Endothelial cell (in vitro differentiated cells): ENCODE measurements at places on chromosomes 16 and 17. TPM values are rescaled to one million over a fixed set of nuclear protein-coding genes. Genes with fewer than 3 reads are reported as not detected.

DNASE1L2 gene
- 1.0 TPM for total RNA-seq

BCL6B gene
- total RNA-seq, result 271 TPM

SCNN1B gene
- not detected for total RNA-seq

ACSM2A gene
- total RNA-seq, result not detected

FSCN2 gene
- total RNA-seq, result 1.5 TPM

TEX14 gene
- 0.21 TPM for total RNA-seq

CSH2 gene
- total RNA-seq, result not detected

CRK gene
- total RNA-seq, result 119 TPM

HSPB9 gene
- not detected for total RNA-seq

ADAM11 gene
- 0.62 TPM for total RNA-seq

KRTAP9-2 gene
- not detected for total RNA-seq

SLC16A11 gene
- 0.33 TPM for total RNA-seq

KCNJ2 gene
- 29.4 TPM for total RNA-seq

DNAJA2 gene
- 56.5 TPM for total RNA-seq

TBC1D3B gene
- 8.9 TPM for total RNA-seq

FOXN1 gene
- total RNA-seq, result not detected

GNGT2 gene
- total RNA-seq, result 2.1 TPM

C1QTNF8 gene
- total RNA-seq, result not detected

FBXO39 gene
- not detected for total RNA-seq

ALOX15B gene
- total RNA-seq, result 0.13 TPM

LRRC46 gene
- 1.0 TPM for total RNA-seq

C17orf107 gene
- total RNA-seq, result 2.3 TPM

TP53TG3F gene
- total RNA-seq, result not detected

UMOD gene
- not detected for total RNA-seq

ZSCAN10 gene
- total RNA-seq, result 50.7 TPM

PRAC2 gene
- not detected for total RNA-seq

PRR15L gene
- total RNA-seq, result not detected

AIPL1 gene
- total RNA-seq, result not detected

TNFSF13 gene
- 5.6 TPM for total RNA-seq

ADAD2 gene
- 0.87 TPM for total RNA-seq

ATP2A1 gene
- total RNA-seq, result 1.9 TPM

KDM6B gene
- total RNA-seq, result 47.4 TPM

ACAP1 gene
- total RNA-seq, result 5.5 TPM

HOXB1 gene
- not detected for total RNA-seq

CARD14 gene
- 0.64 TPM for total RNA-seq
